NCI-H460 (cell line): ENCODE measurements at places on chromosomes 13 and 19.
A peak's percentile ranks its signal among the peaks of the same experiment; 100 is the strongest.

DNA sequence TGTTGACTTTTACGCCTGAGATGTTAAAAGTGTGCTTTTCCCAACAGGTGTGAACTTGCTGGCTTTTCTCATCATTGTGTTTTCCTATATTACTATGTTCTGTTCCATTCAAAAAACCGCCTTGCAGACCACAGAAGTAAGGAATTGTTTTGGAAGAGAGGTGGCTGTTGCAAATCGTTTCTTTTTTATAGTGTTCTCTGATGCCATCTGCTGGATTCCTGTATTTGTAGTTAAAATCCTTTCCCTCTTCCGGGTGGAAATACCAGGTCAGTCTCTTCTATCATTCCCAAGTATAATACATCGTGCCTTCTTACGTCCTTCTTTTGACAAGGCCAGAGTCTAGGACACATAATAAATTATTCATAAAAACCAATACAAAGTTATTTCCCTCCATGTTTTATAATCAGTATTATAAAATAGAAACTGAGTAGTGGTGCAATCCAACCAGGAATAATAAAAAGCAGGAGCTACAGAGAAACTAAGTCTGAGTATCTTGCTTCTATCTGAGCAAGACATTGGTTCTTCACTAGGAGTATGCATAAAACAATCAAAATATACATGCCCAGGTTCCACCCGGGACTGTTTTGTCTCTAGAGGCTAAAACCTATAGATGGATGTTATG lies 57.9 kb downstream of the RXFP2 start:
- DNase-seq: peak; percentile 19

- peak; percentile 83 for DNase-seq
These were observed 24.5 kb downstream of the TEX101 start for GRCh38 chr19:43439032-43439708.

DNA sequence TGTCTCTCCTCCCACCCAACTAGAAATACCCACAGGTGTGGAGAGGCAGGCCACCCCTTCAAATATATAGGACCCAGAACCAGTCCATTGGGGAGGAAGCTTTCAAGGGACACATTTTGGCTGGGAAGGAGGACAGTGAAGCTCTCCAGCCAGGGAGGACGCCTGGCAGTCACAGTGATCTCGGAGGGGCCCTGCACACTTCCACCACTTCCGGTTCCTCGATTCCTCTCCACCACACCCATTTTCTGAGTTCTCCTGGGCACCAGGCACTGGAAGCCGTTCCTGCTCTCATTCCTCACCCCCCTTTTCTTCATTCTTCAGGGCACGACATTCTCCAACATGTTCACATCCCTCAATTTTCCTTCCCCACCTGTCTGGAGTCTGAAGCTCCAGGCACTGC lies 30.4 kb upstream of the CEACAM21 start:
- no peak for DNase-seq

GRCh38 chr13:38960175-38960574 lies 30.5 kb downstream of the STOML3 start:
- DNase-seq: no peak

GRCh38 chr19:17073869-17074633 lies 1.2 kb downstream of the HAUS8 start:
- no peak for DNase-seq

DNA sequence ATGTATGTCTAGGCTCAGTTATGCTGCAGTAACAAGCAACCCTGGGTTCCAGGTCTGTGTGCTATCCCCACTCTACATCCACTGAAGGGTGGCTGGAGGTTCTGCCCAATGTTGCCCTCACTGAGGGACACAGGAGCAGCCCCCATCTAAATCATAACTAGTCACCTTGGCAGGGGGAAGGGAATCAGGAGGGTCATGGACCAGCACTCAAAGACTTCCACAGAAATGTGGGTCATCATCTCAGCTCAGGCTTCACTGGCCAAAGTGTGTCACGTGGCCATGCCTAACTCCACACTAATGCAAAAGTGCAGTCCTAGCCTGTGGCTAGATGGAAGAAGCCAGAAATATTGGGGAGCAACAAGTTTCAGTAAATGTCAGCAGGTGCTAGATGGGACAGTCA lies 137.3 kb upstream of the ZNF507 start:
- DNase-seq: no peak

GRCh38 chr19:13505761-13506470 lies 363 bp downstream of the CACNA1A start:
- DNase-seq: no peak

DNA sequence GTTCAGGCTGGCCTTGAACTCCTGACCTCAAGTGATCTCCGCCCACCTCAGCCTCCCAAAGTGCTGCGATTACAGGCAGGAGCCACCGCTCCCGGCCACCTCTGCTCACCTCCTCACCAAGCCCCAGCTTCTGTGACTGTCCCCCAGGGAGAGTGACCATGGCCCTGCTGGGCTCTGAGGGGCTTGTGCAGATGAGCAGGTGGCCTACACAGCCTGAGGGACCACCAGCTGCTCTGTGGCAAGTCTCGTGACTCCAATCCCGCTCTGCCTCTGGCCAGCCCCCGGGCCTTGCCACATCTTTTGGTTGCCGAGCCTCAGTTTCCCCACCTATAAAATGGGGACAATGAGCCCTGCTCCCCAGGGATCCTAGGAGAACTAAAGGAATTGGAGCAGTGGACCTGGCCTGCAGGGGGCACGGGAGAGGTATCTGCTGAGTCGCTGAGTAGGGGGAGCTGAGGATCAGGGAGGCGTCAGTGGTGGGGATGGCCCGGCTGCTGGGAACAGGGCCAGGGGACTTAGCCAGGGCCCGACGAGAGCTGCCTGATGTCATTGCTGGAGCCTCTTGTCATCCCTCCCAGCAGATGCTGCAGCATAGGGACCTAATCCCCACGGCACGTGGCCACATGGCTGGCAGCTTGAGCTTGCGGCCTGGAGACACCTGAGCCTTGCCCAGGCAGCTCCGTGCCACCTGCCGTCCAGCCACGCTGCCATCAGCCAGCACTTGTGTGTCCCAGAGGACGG lies 74.7 kb downstream of the GADD45B start:
- no peak for DNase-seq

GRCh38 chr13:111117961-111118360 lies 2.9 kb downstream of the ARHGEF7 start:
- DNase-seq: no peak

DNA sequence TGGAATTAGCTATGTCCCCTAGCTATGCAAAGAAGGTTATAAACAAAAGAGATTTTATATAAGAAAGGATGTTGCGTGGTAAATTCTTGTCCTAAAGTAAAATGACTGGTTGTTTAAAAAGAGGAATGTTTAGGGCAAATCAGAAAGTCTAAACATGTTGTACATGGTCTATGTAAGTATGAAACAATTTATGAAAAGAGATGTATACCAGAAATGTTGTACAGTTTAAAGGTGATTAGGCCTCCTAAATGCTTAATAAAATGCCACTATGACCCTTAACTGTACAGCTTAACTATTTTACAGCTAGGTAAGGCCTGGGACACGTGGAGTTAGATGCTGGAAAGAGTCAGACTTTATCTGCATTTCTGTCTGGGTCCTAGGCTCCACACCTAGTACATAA lies 775.9 kb upstream of the KLHL1 start:
- DNase-seq: no peak

DNA sequence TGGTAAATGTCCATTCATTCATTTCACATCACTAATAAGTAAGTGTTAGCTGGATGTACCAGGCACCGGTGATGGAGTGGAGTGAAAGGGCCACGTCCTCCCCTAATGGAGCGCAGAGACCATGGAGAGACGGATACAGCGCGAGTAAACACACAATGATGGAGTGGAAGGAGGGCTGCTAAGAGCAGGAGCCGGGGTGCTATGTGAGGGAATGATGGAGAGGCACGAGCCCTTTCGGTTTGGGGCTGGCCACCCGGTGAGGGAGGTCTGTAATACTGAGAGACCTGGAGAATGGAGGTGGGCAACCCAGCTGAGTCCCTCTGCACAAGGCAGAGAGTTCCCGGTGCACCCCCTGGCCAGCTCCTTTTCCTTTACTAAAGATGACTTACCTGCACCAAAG lies 53.7 kb downstream of the PEPD start:
- no peak for DNase-seq

GRCh38 chr13:24233351-24233901 lies 72.9 kb downstream of the SPATA13 start:
- no peak for DNase-seq

DNA sequence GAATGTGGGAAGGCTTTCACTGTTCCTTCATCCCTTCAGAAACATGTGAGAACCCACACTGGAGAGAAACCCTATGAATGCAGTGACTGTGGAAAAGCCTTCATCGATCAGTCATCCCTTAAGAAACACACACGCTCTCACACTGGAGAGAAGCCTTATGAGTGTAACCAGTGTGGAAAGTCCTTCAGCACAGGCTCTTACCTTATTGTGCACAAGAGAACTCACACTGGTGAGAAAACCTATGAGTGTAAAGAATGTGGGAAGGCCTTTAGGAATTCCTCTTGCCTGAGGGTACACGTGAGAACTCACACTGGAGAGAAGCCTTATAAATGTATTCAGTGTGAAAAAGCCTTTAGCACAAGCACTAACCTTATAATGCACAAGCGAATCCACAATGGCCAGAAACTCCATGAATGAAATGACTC lies 18.6 kb downstream of the ZNF177 start:
- no peak for DNase-seq

DNA sequence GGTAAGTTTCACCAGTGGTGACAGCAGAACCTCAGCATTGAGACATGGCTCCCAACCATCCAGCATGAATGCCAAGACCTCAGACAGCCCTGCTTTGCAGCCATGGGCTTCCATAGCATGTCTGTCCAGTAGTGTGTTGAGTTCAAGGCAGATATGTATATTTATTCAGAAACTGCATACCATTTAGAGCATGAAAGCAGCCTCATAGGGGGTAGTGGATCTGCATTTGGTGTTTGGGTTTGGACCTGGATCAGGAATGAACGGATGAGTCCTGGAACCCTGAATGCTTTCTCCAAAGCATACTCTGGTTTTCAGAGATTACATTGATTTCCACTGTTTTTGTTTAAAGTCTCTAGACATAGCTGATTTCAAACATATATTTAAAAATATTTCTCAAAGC lies 114.3 kb downstream of the ESD start:
- DNase-seq: no peak

GRCh38 chr19:963486-963951 lies 20.6 kb upstream of the WDR18 start:
- DNase-seq: no peak

DNA sequence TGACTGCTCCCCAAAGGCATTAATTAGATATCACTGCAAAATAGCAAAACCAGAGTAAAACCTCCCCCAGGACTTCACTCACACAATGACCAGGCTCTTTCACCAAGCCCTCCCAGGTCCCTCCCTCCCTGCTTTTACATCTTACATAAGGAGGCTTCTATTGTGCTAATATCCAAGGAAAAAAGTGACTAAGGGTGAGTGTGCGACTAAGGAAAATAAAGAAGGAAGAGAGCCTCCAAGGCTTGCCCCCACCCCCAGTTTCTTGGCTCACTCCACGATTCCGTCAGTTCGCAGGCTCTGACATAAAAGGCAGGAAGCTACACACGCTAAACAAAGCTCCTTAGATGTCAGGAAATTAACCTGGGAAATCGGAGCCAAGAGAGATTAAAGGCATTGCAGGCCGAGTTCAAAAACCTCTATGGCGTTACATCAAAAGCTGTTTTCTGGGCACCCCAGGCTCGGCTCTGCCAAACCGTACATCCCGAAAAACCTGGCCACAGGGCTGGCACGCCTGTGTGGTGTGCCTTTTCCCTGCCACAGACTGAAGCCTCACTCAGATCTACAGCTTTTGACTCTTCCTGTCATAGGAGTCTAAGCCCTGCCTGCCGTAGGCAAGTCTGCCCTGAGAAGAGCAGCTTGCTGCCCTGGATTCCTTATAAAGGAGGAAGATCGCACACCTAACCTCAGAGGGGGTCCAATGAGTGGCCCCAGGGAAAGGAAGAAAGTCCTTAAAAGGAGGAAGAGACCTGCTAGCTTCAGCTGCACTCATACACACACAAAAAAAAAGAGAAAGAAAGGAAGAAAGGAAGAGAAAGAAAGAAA lies 67.0 kb upstream of the SERP2 start:
- peak; percentile 97 for DNase-seq

DNA sequence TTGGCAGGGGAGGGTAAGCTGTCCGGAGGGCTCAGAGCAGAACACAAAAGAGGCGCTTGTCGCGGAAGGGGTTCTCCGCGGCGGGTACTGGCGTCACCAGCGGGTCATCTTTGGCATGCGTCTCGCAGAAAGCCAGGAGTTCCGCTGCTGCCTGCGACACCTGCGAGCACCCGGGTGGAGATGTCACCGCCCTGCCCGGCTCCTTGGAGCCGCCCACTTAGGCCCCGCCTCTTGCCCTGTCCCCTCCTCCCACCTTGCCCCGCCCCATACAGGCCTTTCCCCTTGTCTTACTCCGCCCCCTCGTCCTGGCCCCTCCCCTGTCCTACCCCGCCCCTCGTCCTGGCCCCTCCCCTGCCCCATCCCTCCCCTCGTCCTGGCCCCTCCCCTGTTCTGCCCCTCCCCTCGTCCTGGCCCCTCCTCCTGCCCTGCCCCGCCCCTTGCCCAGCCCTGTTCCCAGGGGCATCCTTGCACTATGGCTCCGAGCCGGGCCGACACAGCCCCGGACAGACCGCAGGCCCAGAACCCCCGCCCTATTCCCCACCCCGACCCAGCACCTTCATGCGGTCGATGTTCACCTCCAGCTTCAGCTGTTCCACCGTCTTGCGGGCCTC lies 1.9 kb downstream of the GNG8 start:
- peak; percentile 85 for DNase-seq

DNA sequence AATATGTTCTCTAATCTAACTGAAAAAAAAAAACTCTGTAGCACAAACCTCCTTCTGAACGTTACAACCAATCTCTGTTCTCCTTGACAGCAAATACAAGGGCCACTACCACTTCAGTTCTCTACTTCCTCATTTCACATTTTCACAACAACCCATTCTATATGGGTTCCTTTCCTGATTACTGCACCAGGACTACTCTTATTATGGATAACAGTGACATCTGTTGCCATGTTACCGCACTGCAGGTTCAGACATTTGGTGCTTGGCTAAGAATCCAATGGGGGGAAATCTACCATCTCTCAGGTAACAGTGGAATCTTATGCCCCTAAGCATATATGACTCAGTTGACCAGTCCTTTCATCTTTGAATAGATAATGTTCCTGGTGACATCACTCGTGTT lies 11.6 kb upstream of the FPR3 start:
- DNase-seq: no peak

- no peak for DNase-seq
These were observed 39.1 kb downstream of the TEX26 start for GRCh38 chr13:30971575-30971974.

DNA sequence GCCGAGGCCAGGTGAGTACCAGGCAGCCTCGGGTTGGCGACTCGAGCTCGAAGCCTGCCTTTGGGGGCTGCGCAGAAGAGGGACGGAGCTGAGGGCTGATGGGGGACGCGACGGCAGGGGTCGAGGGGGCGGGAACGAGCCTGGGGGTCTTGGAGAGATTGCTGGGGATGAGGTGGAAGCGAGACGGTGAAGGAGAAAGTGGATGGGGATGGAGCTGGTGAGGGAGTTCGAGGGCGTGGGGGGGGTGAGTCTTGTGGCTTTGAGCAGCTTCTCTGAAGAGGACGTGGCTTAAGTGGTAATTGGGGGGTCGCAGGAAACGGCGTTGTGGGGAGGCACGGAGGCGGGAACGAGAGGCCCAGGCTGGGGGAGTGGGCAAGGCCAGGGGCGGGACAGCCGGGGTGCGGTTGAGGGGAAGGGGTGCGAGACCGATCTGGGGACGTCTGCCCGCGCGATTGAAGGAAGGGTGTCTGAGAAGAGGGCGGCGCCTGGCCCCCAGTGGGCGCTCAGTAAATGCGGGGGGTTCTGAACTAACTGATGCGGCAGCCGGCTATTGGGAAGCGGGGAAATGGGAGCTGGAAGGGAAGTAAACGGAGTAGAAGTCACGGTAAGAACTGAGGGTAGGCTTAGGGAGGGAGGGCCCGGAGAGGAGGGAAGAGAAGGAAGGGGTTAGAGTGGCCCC lies 426 bp downstream of the MYO9B start:
- DNase-seq: no peak

GRCh38 chr13:43388282-43389034 lies 365.1 kb downstream of the DNAJC15 start:
- DNase-seq: no peak
